ENCODE measurements at places on chromosomes 1 and 21.

DNA sequence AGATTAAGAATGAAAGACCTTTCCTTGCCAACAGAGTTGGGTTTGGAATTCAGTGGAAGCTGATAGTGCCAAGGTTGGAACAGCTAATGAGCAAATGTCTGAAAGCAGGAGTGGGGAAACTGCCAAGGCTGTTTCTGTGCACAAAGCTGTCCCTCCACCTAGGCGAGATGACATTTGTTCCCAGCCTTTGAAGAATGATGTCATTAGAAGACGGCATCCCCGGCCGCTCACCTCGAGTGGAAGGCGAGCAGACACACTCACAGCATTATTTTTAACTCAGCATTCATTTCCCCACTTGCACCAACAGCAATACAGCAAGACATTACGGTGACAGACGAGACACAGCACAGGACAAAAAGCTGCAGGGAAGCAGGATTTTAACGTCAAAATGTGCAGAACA is 463.9 kb downstream of the PCP4 start:
- DNase-seq, result no peak

DNA sequence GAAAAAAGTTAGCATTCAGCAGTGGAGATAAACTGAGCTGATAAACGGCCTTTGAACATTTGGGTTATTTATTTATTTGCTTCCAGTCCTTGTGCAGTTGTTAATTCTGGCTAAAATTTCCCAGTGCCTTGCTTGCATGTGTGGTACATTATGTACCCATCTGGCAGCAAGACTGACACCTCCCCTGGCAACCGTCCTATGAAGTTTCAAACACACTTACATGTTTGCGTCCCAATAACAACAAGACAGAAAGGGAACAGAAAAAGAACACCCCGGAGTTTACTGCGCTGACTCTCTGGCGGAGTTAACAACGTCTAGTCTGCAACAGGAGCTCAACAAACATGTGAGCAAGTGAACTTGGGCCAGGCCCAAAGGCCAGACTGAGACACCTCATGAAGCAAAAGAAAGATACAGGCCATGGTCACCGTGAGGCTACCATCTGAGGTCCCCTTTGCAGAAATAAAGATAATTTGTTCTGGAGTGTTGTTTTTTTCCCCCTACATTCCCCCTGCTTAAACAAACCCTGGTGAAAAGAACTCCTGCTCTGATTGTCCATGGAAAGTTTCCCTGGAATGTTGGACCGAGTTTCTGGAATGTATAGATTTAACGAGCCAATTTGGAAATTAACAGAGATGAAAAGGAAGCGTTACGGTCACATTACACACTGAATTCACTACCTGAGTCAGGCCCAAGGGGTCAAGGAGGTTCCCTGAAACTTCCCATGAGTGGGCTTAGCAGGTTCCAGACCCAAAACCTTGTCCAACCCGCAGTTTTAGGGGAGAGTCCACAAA is 33.4 kb downstream of the TRABD2B start:
- no peak for DNase-seq

- DNase-seq, result no peak
Observed at GRCh38 chr1:5751163-5751540, 241.1 kb downstream of the NPHP4 start.

- no peak for DNase-seq
Observed at GRCh38 chr1:208061118-208061517, 150.2 kb upstream of the CD34 start.

- no peak for DNase-seq
Observed at GRCh38 chr1:211895126-211895759, 64.7 kb upstream of the LPGAT1 start.

GRCh38 chr1:97050506-97050905 is 328.9 kb downstream of the PTBP2 start:
- peak; percentile 33 for DNase-seq

GRCh38 chr1:151909167-151910149 is at the start of gene THEM4:
TSS of gene THEM4 (minus strand) at chr1:151909511. CDS start at chr1:151909458, 53 bp downstream.
- DNase-seq, result peak; percentile 96

GRCh38 chr1:95073446-95073845 is 695 bp upstream of the ALG14 start:
- DNase-seq, result no peak

- peak; percentile 61 for DNase-seq
Observed at GRCh38 chr1:230426246-230427093, at the start of gene PGBD5. TSS of gene PGBD5 (minus strand) at chr1:230426332. CDS start at chr1:230425928, 404 bp downstream.

Data from M059J (cell line).